SK-N-MC (cell line): ENCODE measurements at places on chromosomes 12 and 14.

GRCh38 chr12:87779016-87779415 lies 250.2 kb downstream of the C12orf50 start:
- no peak for DNase-seq

DNA sequence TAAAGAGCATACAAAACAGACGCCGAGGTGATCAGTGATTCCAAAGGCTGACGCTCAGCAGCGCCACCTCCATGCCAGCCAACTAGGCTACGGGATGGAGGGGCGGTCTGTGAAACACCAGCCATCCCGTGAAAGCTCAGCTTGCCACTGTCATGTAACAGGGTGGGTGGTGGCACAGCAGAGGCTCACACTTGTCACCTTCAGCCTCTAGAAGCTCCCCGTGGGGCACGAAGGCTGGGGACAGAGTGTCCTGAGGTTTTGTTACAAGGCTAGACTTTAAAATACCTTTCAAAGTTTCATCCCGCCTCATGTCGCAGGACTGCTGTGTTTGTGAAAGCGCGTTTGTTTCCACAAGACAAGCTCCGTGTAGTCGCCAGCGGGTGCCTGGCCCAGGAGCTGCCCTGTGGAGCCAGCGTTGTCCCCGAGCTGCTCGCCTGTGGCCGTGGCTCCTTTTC lies 20.7 kb downstream of the XRCC3 start:
- DNase-seq: no peak

GRCh38 chr12:11693067-11693466 lies 43.6 kb downstream of the ETV6 start:
- DNase-seq: no peak

- no peak for DNase-seq
These were observed 78.4 kb downstream of the TTC8 start for GRCh38 chr14:88902850-88903249.

- DNase-seq: no peak
These were observed 182.3 kb downstream of the PELI2 start for GRCh38 chr14:56300495-56300894.

DNA sequence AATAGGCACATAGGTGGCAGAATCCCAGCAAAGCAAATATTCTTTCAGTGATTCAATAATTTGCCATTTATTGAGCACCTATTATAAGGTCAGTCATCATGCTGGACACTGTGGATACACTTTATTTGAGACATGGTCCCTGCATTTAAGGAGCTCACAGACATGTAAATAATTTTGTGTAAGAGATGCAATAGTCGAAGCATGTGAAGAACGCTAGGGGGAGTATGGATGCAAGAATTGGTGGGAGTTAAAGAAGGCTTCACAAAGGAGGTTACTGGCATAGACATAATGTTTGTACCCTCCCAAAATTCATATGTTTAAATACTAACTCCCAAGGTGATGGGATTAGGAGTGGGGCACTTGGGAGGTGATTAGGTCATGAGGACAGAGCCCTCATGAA lies 260.6 kb upstream of the GARIN6 start:
- no peak for DNase-seq

GRCh38 chr14:69701291-69701690 lies 65.7 kb upstream of the SRSF5 start:
- no peak for DNase-seq

GRCh38 chr14:57136669-57137328 lies 131.9 kb downstream of the EXOC5 start:
- DNase-seq: no peak

- no peak for DNase-seq
These were observed 21.9 kb downstream of the WIF1 start for GRCh38 chr12:65099182-65099581.

DNA sequence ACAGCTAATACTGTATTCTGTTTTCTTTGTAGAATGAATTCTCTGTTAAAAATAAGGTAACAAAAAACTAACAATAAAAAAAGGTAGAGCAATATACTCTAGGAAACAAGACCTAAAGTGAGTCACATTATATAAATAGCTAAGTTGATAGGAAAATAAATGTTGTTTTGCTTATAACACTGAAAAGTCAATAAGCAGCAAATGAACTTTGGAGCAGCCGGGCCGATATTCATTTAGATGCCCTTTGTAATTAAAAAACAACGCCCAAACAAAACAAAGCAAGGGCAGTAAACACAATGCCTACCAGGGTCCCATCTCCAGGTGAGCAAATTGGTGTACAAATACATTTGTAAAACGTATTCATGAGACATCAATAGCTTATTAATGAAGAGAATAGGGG lies 227.6 kb upstream of the FOXN3 start:
- DNase-seq: no peak
